ENCODE measurements at places on chromosomes 4 and X.

- no peak for DNase-seq
These were observed 148.2 kb downstream of the SMIM20 start for GRCh38 chr4:26062215-26062614.

GRCh38 chr4:74146581-74147129 lies 11.3 kb upstream of the MTHFD2L start:
- no peak for DNase-seq

DNA sequence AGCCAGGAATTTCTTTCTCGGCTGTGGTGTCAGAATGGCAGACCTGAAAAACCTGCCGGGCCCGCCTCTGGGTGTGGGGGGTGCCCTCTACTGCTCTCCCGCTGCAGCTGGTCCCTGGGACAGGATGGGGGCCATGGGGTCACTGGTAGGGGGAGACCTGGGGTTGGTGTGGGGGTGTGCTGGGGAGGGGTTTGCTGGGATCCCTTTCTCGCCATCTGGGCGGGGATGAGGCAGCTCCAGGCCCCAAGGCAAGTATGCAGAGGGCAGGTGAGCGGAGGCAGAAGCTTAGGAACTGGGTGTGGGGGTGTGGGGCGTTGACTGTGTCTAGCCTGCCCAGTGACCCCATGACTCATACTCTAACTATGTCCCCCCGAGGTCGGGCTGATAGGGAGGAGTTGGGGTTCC lies 884 bp downstream of the CCDC120 start:
- no peak for DNase-seq

- no peak for DNase-seq
These were observed 273.3 kb downstream of the DKK2 start for GRCh38 chr4:106762666-106763443.

DNA sequence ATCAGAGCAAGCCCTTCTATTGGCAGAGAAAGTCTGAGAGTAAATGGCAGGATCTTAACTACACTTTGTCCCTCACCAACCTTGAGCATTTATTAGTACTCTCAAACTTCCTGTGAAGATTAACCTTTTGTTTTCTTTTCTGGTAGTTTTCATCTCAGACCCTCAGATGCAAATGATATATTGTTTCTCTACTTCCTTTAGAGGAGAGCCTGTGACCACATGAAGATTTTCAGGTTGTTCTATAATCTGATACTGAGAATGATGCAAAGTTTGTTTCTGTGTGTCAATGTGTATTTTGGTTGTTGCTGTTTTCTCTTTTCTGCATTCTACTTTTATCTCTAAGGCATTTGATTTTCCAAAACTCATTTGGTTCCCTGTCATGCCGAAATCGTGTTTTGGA lies 165.8 kb upstream of the CYSLTR1 start:
- no peak for DNase-seq

GRCh38 chrX:38175139-38175538 lies 45.5 kb downstream of the SRPX start:
- no peak for DNase-seq

Measured in CD4-positive, alpha-beta T cell treated with Interleukin-2 at 100 ng/mL for 4 hours (primary cell).